ENCODE measurements at places on chromosomes 6 and 20. TPM values are rescaled to one million over a fixed set of nuclear protein-coding genes. Genes with fewer than 3 reads are reported as not detected.

- no peaks in the 10 kb centered on the region for H3K36me3 ChIP-seq
- H3K27ac ChIP-seq: no peak overlapping the region
- no peak overlapping the region for H3K4me3 ChIP-seq
- no peak for DNase-seq
- peaks cover 4% of the 10 kb centered on the region for H3K4me1 ChIP-seq
Measured at GRCh38 chr6:123659960-123660748, 23.4 kb upstream of the TRDN start.

DNA sequence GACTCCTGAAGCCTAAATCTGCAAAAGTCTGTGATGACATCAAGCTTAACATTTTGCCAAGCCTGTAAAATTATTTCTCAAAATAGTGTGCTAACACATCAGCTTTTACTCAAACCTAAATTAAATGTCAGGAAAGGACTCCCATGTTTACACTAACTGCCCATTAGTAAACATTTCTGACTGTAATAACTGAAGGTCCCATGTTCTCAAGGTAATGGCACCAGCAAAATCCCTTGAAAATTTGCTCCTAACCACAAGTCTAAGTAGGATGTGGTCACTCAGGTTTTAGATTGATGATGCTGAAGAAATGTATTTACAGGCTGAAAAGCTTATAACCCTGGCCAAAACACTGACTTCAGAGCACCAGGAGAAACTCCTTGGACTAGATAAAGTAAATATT lies 33.0 kb downstream of the BACH2 start:
- peaks cover 71% of the 10 kb centered on the region for H3K4me1 ChIP-seq
- no peak overlapping the region for H3K4me3 ChIP-seq
- no peak overlapping the region for H3K27ac ChIP-seq
- DNase-seq: peak; percentile 56

DNA sequence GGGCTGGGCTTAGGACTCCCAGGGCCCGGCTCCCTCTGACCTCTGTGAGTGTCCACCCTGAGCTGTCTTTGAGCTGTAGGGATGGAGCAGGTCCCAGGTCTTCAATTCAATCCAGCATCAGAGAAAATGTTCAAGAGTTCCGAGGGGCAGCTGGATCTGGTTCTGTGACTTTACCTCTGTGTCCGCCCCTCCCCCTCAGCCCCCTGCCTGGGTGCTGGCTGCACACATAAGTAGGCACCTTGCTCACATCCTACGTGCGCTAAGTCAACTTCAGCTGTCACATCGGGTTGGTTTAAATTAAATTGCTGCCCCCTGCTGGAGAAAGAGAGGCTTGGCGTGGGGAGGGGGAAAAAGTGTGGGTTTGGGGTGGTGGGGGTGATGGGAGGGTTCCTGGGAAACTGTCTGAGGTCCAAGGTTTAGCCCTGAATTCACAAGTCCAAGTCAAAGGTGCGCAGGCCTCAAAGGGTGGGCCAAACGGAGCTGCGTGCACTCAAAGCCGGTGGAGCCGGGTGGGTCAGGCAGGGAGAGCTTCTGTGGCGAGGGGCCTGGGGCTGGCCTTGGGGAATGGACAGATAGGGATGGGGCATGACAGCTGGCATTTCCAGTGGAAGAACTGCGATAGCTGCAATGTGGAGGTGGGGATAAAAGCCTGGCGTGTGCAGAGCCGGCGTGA lies 3.0 kb downstream of the WFDC5 start:
- H3K36me3 ChIP-seq: no peaks in the 10 kb centered on the region
- DNase-seq: peak; percentile 65
- no peak overlapping the region for H3K4me3 ChIP-seq
- no peak overlapping the region for H3K27ac ChIP-seq
- H3K27me3 ChIP-seq: peaks cover 10% of the 10 kb centered on the region

DNA sequence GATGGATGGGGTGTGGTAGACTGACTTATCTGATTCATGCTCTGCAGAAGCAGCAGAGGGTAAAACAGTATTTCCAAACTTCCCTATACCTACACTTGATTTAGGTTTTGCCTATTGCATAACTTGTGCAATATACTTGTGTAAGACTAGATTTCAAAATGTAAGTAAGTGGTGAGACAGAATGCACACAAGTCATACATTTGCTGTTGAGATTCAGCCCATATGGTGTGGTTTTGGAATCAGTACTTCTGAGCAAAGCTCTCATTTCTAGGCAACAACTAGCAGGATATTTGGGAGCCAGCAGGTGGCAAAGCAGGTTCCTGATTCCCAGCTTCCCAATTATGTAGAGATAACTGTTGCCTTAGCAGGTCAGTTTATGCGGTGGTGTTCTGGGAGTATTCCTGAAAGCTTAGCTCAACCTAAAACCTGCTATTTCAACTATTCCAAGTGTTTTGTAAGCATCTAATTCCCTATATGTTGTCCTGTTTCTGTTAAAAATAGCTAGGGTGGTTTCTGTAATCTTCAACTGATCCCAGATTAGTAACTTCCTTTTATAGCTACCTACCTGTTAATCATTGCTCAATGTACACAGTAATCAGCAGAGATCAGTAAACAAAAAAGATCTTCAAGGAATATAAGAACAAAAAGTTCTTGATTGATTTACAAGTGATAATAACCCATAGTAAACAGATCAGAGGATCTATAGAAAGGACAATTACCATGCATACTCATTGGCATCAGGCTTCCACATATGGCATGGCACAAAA lies 8.5 kb upstream of the FABP7 start:
- H3K27ac ChIP-seq: no peak overlapping the region
- H3K4me1 ChIP-seq: no peaks in the 10 kb centered on the region
- H3K27me3 ChIP-seq: peaks cover 26% of the 10 kb centered on the region
- no peak overlapping the region for H3K4me3 ChIP-seq
- no peaks in the 10 kb centered on the region for H3K36me3 ChIP-seq

GRCh38 chr6:16760516-16761470 lies at the start of gene ATXN1:
TSS of gene ATXN1 (minus strand) at chr6:16761460.
- H3K4me3 ChIP-seq: peak within 1 kb of the TSS; percentile 99
- no peaks in the 10 kb centered on the region for H3K27me3 ChIP-seq
- peak; percentile 86 for DNase-seq
- peaks cover 30% of the 10 kb centered on the region for H3K36me3 ChIP-seq

GRCh38 chr6:166615059-166615770 lies 11.8 kb downstream of the RPS6KA2 start:
- H3K36me3 ChIP-seq: no peaks in the 10 kb centered on the region
- DNase-seq: no peak
- H3K4me3 ChIP-seq: no peak overlapping the region
- H3K4me1 ChIP-seq: no peaks in the 10 kb centered on the region

DNA sequence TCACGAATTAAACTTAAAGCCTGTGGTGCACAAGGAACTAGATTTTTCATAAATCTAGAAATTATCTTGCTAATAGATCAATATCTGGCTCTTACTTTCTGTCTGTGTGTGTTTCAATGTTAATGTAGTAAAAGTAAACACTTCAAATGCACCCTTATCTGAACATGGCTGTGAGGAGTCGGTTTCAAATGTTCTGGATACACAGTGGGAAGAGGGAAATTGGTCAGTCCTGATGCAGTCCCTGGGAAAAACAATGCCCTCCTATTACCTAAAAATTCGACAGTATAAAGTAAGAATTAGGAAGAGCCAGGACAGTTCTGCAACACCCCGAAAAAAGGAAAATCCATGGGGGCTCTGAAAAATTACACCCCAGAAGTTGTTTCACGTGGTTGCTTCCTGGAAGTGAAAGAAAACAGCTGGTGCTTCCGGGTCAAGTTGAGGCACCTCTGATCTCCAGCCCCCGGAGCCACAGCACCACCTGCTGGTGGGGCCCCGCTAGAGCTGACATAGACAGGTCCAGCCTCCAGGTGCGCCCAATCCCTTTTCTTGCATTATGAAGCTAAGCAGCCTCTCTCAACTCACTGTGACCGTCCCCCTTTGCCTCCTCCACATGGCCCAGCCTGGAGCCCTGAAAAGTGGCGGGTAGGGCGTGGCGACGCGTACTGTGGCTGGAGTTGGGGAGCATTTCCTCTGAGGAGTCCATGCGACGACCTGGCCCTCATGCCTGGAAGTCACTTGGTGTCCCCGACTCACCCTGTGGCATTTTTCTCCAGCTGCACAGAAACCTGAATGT lies 8.3 kb downstream of the SEMG2 start:
- peaks cover 41% of the 10 kb centered on the region for H3K27me3 ChIP-seq
- DNase-seq: peak; percentile 81
- H3K27ac ChIP-seq: no peak overlapping the region
- H3K4me3 ChIP-seq: no peak overlapping the region
- H3K36me3 ChIP-seq: no peaks in the 10 kb centered on the region

DNA sequence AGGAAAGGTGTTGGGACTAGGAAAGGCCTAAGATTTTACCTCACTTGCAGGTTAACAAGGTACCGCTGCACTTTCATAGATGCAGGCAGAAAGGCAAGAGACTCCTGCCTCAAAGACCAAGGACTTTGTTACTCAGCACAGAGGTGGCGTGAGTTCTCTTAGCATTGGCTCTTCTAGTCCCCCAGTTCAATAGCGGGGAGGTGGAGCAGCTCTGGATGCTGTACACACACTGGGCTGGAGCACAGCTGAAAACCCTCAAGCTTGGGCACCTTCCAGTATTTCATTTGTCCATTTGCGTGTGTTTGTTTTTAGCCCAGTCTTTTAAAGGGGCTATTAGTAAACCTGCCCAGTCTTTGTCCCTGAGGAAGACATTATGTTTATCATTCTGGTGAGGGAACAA lies 345.2 kb downstream of the FARS2 start:
- no peaks in the 10 kb centered on the region for H3K4me1 ChIP-seq
- no peak overlapping the region for H3K4me3 ChIP-seq
- DNase-seq: no peak
- H3K27ac ChIP-seq: no peak overlapping the region

- H3K4me1 ChIP-seq: peaks cover 26% of the 10 kb centered on the region
- no peak for DNase-seq
- peaks cover 2% of the 10 kb centered on the region for H3K27me3 ChIP-seq
- no peak overlapping the region for H3K4me3 ChIP-seq
Measured at GRCh38 chr20:4036351-4036750, 21.0 kb upstream of the RNF24 start.

DNA sequence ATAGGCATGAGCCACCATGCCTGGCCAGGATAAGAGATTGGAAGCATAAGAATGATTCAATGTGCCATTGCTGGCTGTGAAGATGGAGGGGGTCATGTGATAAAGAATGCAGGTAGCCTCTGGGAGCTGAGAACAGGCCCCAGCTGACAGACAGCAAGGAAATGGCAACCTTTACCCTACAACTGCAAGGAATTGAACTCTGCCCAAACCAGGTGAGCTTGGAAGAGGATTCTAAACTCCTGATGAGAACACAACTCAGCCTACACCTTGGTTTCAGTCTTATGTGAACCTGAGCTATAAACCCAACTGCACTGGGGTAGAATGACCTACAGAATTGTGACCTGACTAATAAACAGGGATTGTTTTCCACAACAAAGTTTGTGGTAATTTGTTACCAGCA lies 82.0 kb upstream of the AKIRIN2 start:
- DNase-seq: no peak
- H3K27ac ChIP-seq: no peak overlapping the region
- no peaks in the 10 kb centered on the region for H3K36me3 ChIP-seq
- H3K4me3 ChIP-seq: no peak overlapping the region
- H3K4me1 ChIP-seq: no peaks in the 10 kb centered on the region
- peaks cover 10% of the 10 kb centered on the region for H3K27me3 ChIP-seq

GRCh38 chr6:75503291-75503690 lies 9.7 kb upstream of the FILIP1 start:
- H3K27ac ChIP-seq: no peak overlapping the region
- no peaks in the 10 kb centered on the region for H3K36me3 ChIP-seq
- H3K4me1 ChIP-seq: no peaks in the 10 kb centered on the region
- H3K4me3 ChIP-seq: no peak overlapping the region
- H3K27me3 ChIP-seq: peaks cover 19% of the 10 kb centered on the region
- no peak for DNase-seq

GRCh38 chr20:35662551-35662950 lies 2.1 kb downstream of the CPNE1 start:
- H3K4me3 ChIP-seq: peak overlapping the region; percentile 91
- peak; percentile 62 for DNase-seq
- H3K27me3 ChIP-seq: no peaks in the 10 kb centered on the region
- H3K4me1 ChIP-seq: peaks cover 48% of the 10 kb centered on the region

GRCh38 chr6:99232056-99232455 lies 117.4 kb downstream of the FAXC start:
- H3K4me3 ChIP-seq: no peak overlapping the region
- H3K27ac ChIP-seq: no peak overlapping the region
- H3K27me3 ChIP-seq: peaks cover 16% of the 10 kb centered on the region
- H3K4me1 ChIP-seq: no peaks in the 10 kb centered on the region
- no peak for DNase-seq

GRCh38 chr6:170471491-170471890 lies 81.6 kb downstream of the PSMB1 start:
- H3K4me1 ChIP-seq: no peaks in the 10 kb centered on the region
- no peak for DNase-seq
- H3K4me3 ChIP-seq: no peak overlapping the region

DNA sequence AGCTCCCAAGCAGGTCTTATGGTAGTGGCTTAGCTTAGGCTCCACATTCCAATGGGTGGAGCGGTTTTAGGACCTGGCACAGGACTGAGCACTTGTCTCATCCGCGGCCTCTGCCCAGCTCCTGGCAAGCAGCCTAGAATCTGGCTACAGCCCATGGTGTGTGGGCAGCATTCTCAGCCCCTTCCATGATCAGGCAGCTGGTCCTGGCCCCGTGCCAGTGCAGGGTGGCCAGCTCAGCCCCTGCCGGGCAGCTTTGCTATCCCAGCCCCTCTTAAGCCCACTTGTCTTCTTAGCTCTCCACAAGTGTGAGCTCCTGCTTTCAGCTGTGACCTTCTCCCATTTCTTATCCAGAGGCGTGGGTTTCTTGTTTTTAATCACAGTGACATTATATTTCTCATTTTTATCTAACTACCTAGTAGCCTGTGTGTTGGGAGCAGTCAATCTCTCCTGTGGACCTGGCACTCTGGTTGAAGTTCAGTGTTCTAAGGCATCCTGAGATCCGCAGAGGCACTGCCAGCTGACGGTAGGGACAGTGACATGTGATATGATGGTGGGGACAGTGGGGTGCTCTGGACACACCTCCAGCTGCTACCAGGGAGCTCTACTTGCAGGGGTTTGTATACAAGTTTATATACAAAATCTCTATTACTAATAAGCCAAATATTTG lies 119.9 kb upstream of the PRND start:
- no peak overlapping the region for H3K27ac ChIP-seq
- H3K4me3 ChIP-seq: no peak overlapping the region
- no peak for DNase-seq
- no peaks in the 10 kb centered on the region for H3K36me3 ChIP-seq
- H3K27me3 ChIP-seq: peaks cover 45% of the 10 kb centered on the region
- H3K4me1 ChIP-seq: no peaks in the 10 kb centered on the region

- DNase-seq: no peak
- H3K27ac ChIP-seq: no peak overlapping the region
- peaks cover 3% of the 10 kb centered on the region for H3K27me3 ChIP-seq
Measured at GRCh38 chr6:126797981-126798380, 320.5 kb upstream of the RSPO3 start.

The MYL9 gene
- total RNA-seq: 0.33 TPM

The HBS1L gene
- total RNA-seq: 94.4 TPM

The IL17A gene
- total RNA-seq: not detected

The RFX6 gene
- not detected for total RNA-seq

The BACH2 gene
- 69.2 TPM for total RNA-seq

The TMEM14A gene
- total RNA-seq: 12.7 TPM

All from activated CD4-positive, alpha-beta T cell treated with anti-CD3 and anti-CD28 coated beads, Interleukin-2, amount 10 ng/mL, durations not matched to agents 24 days and 14 days (primary cell).